ENCODE measurements at places on chromosomes 1 and 21. TPM values are rescaled to one million over a fixed set of nuclear protein-coding genes. Genes with fewer than 3 reads are reported as not detected.

The TSPAN1 gene
- total RNA-seq, result not detected

The TLCD4 gene
- total RNA-seq, result under 0.01 TPM

The PCBP3 gene
- 7.0 TPM for total RNA-seq

The UTS2 gene
- not detected for total RNA-seq

The OR2T6 gene
- under 0.01 TPM for total RNA-seq

All from hematopoietic multipotent progenitor cell (in vitro differentiated cells).